ENCODE measurements at places on chromosomes 5 and 9.
A peak's percentile ranks its signal among the peaks of the same experiment; 100 is the strongest.

GRCh38 chr9:78919701-78920100 is 622.8 kb downstream of the PSAT1 start:
- no peak for DNase-seq

DNA sequence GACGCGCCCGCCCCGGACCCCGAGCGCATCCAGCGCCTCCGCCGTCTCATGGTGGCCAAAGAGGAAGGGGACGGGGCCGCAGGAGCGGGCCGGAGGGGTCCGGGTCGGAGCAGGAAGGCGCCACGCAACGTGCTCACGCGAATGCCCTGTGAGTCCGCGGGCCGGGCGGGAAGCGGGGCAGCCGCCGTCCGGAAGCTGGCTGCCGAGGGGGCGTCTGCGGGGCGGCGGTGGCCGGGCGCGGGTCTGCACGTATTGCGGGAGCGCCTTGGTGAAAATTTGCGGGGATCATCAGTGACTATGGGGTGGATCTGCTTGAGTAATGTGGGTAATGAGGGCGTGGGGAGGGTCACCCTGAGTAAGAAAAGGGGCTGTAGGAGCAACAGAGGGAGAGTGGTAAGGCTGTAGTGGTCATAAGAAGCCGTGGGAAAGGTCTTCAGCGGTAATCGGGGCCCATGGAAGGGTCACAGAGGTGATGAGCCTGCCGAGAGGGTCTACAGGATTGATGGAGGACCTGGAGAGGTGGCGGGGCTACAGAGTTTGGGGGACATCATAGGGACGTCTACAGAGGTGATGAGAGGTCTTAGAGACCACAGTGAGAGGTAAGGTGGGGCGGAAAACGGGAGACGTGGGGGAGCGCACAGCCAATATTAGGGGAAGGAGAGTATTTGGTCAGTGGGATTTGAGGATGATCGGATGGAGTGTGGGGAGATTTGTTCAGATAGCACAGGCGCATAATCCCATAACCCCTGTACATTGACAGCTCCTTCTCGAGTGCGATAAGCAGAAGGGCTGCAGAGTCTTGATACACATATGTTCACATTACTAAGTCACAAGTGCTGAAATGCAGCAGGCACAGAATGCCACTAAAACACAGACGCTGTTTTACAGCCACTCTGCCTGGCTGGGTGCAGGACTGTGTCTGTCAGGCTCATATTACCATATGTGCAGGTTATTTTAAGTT is 819 bp downstream of the LSM11 start:
- DNase-seq = peak; percentile 61

GRCh38 chr5:145495741-145496140 is 339.4 kb downstream of the PRELID2 start:
- no peak for DNase-seq

- DNase-seq = no peak
Measured at GRCh38 chr5:111984044-111984443, 227.1 kb upstream of the NREP start.

DNA sequence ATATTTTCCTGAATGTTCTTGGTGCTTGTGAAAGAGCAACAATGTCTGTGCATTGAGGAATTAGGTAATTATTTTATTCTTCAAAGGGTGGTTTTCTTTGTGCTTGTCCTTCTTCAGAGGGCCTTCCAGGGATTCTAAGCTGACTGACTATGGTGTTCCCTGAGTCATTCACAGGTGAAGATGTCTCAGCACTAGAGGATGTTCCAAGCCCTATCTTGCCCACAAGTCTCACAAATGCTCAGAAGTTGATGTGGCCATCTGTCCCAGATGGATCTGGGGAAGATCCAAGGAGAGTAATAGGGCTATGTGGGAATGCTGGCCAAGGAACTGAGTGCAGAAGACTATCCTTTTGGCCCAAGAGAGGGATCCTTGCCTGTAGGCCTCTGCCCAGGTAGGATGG is 120.9 kb downstream of the ADAMTSL1 start:
- DNase-seq = no peak

DNA sequence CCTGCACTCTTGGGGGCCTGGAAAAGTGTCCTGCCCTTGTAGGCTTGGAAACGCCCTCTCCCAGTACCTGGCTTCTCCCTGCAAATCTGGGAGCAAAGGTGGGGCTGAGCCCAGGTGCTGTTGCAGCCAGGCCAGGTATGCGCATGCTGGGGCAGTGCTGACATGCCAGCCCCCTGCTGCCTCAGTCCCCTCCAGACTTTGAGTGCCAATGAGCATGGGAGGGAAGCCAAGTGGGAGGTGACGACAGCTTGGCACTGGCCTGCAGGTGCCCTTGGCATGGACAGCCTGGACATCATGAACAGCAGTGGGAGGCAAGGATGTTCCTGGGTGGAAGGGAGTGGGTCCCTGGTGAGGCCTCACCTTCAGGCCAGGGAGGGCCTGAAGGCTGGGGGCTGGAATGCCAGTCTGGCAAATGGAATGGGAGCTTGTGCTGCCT is 1494.4 kb upstream of the NUDT12 start:
- DNase-seq = peak; percentile 26

DNA sequence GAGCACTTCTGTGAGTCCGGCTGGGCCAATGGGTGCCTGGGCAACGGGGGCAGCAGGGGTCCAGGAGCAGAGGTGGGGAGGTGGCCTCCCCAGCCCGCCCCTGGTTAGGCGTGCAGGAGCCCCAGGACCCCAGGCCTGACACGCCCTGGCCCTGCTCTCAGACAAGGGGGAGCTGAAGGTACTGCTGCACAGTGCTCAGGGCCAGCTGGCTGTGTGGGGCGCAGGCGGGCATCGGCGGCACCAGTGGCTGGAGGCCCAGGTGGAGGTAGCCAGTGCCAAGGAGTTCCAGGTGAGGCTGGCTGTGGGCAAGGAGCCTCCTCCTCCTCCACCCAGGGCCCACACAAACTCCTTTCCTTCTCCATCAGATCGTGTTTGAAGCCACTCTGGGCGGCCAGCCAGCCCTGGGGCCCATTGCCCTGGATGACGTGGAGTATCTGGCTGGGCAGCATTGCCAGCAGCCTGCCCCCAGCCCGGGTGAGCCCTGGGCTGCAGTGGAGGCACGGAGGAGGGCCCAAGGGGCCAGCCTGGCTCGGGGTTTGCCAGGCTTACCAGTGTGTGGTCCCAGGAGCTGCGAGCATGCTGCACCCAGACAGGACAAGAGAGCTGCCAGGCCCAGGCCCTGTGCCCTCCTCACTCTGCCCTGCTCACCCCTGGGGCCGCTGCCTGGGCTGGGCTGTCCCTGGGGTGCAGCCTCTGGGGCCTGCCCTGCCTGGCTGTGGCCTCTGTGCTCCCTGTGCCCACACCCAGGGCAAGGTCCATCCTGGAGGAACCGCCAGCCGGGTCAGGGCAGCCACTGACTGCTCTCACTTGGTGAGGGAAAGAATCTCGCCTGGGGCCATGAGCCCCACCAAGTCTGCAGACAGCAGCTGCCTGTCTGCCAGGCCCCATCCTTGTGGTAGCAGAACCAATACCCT is 7.0 kb downstream of the MAMDC4 start:
- DNase-seq = peak; percentile 79

DNA sequence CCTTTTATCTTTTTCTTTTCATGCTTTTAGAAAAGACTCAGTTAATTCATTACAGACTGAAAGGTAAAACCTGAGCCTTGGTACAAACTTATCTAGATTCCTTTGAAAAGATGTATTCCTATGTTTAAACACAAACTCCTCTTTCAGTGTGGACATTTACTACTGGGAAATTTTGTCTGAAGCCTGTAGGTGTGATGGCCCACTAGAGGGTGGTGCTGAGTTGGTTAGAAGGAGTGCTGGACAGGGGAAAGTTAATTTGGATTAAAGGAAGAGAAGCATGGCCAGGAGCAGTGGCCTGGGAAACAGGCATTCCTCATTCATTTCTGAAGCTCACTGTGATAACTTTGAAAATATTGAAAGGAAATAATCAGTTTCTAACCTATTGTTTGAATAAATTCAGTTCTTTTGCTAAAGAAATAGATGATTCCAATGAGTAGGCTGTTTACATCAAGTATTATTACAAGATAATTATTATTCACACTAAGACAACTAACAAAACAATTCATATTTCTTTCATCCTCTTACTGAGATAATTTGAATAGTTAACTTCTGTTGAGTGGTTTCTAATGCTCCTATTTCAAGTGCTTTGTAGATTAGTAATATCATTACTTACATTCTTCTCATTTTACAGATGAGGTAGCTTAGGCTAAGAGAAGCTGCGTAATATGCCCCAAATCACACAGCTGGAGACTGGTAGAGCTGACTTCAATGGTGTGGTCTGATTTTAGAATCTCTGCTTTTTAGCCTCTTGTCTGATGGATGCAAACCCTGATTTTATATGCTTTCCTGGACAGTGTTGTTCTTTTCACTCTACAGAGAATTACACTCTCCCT is 150.9 kb downstream of the ADGRV1 start:
- DNase-seq = no peak

- DNase-seq = no peak
Measured at GRCh38 chr5:3303777-3304176, 291.9 kb upstream of the IRX1 start.

GRCh38 chr5:111494355-111494999 is 17.9 kb downstream of the STARD4 start:
- no peak for DNase-seq

Data from aorta (tissue), 5 donors.